ENCODE measurements at places on chromosomes 6 and 20.

DNA sequence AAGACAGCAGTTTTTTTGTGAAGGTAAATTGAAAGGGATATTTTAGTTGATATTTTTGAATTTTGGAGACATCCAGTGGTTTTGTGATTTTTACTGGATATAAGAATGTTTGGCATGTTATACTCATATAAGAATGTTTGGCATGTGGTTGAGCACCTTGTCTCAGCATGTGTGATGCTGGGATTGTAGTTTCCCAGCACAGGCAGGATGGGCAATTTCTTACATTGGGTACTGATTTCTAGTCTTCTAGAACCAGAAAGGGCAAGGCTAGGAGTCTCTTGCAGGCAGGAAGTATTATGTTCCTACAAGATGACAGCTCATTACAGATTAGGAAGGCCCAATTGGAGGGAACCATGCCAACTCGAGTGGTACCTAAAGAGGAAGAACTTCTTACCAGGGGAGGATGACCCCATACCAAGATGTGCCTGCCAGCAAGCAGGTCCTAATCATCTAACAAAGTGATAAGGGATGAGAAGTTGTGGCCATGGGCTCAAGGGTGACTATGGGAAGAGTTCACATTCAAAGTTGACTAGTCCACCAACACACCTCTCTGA lies 377.8 kb downstream of the UTRN start:
- no peak for DNase-seq

DNA sequence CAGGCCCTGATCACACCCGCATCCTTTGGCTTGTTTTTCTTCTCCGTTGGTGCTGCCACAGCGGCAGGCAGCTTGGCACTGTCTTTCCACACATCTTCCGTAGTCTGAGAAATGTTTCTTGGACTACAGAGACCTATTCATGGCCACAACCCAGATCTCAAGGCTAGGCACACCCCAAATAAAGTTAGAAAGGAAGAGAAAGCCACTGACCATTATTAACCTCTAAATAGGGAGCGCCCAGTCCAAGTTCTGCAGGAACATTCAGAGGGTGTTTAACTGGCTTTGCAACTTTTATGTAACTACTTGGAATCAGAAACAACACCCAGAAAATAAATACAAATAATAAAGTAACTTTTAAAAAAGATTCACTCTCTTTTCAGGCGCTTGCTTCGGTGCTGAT lies 124.8 kb upstream of the NEDD9 start:
- no peak for DNase-seq

- DNase-seq, result no peak
Measured at GRCh38 chr6:131058236-131058635, 4.8 kb downstream of the EPB41L2 start.

- no peak for DNase-seq
Measured at GRCh38 chr6:55756531-55757031, 118.8 kb downstream of the BMP5 start.

DNA sequence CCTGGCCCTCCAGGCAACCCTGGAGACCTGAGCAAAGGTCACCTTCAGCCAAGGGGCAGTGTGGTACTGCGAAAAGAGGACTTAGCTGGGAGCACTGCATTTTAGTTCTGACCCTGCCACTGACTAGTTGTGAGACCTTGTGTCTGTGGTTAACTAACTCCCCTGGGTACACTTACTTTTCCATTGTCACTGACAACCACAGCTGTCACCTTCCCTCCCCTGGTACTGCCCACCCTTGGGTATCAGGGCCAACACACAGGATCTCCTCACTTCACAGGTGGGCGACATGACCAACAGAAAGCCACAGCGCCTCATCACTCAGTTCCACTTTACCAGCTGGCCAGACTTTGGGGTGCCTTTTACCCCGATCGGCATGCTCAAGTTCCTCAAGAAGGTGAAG lies 21.6 kb upstream of the GNRH2 start:
- DNase-seq, result no peak

- no peak for DNase-seq
Measured at GRCh38 chr6:44117397-44118128, 9.7 kb downstream of the MRPL14 start.

GRCh38 chr6:903761-904160 lies 210.8 kb upstream of the EXOC2 start:
- no peak for DNase-seq

DNA sequence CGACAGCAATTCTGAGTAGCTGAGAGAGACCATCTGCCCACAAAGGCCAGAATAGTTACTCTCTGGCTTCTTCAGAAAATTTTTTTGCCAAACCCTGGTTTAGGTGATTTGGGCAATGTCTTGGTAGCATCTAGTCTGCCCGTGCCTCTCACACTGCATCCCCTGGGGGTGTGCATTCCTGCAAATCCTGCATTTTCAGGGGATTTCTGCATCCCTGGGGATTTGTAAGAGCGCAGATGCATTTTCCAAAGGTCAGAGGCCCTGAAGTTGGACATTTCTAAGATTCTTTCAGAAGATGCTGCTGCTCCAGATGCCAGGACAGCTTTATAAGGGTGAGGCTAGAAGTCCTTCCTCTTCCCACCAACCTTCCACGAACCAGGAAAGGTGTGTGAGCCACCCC lies 4.0 kb downstream of the CST9 start:
- DNase-seq, result no peak

DNA sequence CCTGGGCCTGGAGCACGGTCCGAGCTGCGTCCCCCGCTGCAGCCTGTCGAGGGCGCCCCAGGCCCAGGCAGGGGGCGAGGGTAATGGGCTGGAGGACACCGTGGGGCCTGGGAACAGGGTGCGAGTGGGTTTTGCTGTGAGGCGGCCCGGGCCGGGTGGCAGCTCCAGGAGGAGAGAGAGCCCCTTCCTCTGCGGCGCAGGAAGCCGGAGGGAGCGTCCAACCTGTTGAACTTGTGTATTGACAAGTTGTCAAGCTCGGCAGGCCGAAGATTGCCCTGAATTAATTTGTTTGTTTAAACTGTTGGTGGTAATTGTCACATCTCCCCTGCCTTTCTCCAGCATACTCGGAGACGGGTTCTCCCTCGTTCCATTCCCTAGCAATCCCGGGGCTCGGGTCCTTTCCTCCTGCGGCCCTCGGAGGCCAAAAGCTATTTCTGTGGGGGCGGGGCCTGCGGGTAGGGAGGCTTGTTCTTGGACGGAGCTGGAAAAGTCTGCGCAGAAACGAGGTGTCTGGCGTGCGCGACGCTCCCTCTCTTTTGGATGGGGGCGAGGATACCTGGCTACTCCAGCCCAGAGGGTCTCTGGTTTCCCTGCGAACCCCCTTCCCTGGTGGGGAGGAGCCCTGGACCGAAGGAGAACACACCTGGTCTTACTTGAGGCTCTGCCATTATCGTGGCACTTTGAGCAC lies 9.9 kb downstream of the NR2E1 start:
- no peak for DNase-seq

DNA sequence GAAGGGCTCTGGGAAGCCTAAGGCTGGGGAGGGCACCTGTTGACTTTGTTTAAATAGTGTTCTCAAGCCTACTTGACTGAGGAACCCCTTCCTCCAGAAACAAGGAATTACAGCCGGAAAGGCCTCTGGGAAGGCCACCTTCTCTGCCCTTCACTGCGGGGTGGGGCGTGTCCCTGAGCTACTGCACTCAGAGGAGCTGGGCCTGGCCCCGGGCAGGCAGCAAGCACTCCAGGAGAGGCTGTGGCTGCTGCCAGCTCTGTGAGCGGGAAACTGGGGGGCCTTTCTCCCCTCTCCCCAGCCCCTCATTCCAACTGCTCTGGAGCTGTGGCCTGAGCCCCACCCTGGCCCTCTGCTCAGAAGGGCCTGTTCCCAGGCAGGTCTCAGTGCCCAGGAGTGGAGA lies 4.0 kb upstream of the OSBPL2 start:
- no peak for DNase-seq

- peak; percentile 10 for DNase-seq
Measured at GRCh38 chr6:79630883-79631692, at the start of gene SH3BGRL2. Gene SH3BGRL2, plus strand, starts transcription at chr6:79631329. Its CDS starts 133 bp downstream, at chr6:79631462.

- DNase-seq, result no peak
Measured at GRCh38 chr20:37969949-37970855, 63.1 kb downstream of the TTI1 start.

Measured in stimulated activated CD8-positive, alpha-beta memory T cell treated with anti-CD3 and anti-CD28 coated beads, Interleukin-2, amount 100 ng/mL, for 48 hours (primary cell).